ENCODE measurements at places on chromosomes 6 and 20. TPM values are rescaled to one million over a fixed set of nuclear protein-coding genes. Genes with fewer than 3 reads are reported as not detected.
A peak's percentile ranks its signal among the peaks of the same experiment; 100 is the strongest.

PDYN gene
- total RNA-seq, result not detected

GRCh38 chr6:49987749-49988148 is 18.3 kb upstream of the DEFB113 start:
- DNase-seq, result no peak

DNA sequence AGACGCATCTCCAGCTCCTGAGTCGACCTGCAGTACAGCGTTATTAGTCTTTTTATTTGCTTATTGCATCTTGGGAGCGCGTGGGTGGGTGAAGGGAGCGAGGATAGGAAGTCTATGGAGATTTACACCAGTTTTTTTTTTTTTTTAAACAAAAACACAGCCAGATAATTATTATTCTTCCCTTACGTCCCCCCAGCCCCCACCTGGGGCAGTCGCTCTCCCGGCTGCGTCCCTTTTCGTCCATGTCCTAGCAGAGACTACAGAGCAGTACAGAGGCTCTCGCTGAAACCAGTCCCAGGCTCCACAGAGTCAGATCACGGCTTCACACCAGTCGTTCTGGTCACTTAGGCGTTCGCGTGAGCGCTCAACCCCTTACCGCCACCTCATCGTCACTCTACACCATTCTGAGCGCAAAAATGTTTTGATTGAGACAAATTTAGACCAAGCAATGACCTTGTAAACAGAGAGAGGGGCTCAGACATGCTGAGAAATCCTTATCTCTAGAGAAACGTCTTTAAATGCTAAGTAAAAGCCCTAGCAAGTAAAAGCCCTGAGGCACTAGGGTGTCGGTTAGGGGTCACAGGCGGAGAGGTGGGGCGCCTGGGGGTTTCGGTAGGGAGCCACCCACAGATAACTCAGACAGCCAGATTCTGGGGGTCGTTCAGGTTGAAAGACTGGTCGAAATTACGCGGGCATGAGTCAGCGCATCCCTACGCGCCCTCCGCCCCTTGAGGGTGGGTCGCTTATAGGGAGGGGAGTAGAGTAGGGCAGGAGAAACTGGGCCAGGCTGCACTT is 975 bp upstream of the PPT2 start:
- peak; percentile 75 for DNase-seq

DNA sequence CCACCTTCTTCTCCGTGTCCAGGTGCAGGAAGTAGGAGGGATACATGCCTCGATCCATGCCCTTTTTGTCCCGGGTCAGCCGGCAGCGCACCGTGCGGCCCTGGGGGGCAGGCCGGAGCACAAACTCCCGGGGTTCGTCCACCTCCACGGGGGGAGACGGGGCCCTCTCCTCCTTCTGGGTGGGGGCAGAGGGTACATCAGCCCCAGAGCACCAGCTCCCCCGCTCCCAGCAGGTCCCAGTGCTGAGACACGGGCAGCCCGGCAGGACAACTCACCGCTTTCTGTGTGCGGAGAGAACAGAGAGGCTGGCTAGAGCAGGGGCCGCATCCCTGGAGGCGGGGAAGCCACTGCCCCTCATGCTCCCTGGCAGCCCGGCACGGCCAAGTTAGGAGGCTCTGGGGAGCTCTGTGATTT is 6.7 kb downstream of the TULP1 start:
- no peak for DNase-seq

- DNase-seq, result no peak
These were observed 7.7 kb downstream of the DDR1 start for GRCh38 chr6:30891816-30892538.

ZNF831 gene
- not detected for total RNA-seq

DNA sequence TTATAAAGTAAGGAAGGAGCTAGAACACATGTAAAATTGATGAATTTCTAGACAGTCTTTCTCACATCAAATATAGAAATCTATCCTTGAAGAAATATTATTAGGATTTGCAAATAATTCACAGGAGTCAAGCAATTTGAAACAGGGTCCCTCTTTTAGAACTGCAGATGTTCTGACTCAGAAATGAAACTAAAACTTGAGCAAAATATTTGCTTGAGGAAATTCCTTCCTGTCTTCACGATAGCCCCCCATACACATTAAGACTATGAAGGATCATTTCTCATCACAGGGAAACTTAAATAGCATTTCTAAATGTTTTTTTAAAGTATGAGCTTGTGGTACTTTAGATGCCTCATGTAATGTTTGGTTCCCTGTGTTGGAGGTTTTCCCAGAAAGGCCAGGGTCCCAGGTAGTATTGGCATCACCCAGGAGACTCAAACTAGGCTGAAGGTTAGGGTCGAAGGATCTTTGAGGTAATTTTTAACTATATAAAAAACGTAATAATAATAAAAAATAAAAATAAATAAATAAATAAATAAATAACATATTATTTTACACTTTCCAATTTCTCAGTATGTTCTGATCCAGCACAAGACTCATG is 144.0 kb upstream of the TBX18 start:
- DNase-seq, result no peak

GRCh38 chr6:159989492-159990480 is 20.9 kb downstream of the IGF2R start:
- no peak for DNase-seq

DNA sequence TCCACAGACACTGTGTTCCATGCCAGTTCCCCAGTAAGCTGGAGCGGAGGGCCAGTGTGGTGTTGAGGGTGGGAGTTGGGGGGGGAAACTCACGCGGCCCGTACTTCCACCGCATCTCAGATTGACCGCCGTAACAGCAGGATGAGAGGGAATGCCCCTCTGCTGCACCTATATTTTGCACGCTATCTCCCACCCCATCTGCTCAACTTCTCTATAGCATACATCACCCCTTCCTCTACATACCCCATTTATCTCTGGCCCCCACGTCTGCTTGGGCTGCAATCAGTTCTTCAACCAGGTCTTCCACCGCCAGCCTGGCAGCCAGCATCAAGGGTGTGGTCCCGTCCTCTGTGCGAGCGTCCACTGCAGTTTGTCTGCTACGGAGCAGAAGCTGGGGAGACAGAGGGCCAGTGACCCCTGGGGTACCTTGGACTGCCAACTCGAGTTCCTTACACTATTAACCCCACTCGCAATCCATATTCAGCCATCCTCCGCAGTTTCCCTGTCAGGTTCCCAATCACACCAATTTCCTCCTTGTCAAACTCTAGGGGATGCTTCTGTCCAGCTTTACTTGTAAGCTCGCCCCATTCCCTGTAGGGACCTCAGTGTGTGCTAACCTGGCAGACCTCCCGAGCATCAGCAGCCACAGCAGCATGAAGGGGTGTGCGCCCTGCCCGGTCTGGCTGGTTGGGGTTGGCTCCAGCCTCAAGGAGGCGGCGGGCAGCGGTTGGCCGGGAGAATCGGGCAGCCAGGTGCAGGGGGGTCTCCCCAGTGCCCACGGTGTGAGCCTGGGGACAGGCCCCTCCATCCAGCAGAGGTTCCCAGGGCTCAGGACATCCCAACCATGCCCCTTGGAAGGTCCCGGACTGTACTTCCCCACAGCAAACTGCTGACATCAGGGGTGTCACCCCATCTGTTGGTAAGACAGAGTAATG is 4.5 kb upstream of the GPSM3 start:
- DNase-seq, result no peak

Data from G401 (cell line).